Foreskin keratinocyte (primary cell): ENCODE measurements at places on chromosomes 5 and 9. TPM values are rescaled to one million over a fixed set of nuclear protein-coding genes. Genes with fewer than 3 reads are reported as not detected.

DNA sequence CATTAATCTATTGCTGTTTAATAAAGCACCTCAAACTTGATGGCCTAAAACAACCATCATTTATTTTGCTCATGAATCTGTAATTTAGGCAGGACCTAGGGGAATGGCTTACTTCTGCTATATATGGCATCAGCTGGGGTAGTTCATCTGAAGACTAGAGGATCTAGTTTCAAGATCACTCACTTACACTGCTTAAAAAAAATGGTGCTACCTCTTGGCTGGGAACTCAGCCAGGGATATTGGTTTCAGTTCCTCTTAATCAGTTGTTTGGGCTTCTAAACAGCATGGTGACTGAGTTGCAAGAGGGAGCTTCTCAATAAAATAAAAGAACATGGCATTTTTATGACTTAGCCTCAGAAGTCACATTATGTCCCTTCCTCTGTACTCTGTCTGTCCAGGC lies 142.0 kb downstream of the FAM114A2 start:
- DNase-seq: peak; percentile 14

GRCh38 chr5:130077007-130077406 lies 172.7 kb downstream of the CHSY3 start:
- DNase-seq: no peak

DNA sequence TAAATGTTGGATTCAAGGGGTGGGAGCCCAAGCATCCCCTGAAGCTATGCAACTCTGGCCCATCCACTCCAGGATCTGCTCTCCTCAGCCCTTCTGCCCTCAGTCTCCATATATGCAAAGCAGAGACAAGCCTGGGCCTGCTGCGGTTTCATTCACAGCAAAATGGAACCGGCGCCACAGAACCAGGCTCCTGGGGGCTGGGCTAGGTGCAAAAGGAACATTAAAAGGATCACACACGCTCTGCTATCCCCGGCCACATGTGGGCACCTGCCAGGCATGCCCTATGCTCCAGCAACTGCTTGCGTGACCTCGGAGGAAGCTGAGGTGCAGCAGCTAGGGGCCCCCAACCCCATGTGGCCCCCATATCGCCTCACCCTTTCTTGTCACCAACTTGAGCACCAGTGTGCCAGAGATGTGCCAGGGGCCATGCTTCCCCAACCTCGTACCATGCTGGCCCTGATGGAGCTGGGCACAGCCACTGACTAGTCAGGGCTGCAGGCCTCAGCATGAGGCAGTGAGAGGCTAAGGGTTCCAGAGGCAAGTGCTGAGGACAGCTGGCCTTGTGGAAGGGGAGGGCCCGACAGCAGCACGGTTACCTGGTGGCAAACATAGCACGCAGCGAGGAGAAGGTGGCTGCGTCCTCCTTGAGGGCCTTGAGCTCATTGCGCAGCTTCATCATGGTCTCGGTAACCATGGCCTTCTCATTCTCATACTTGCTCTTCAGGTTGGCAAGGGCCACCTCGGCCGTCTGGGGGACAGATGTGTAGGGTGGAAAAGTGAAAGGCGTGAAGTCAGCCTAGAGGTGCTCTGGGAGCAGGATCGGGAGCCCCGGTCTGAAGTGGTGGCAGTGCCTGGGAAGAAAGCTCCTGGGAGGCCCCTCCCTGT lies 47.2 kb downstream of the BICD2 start:
- DNase-seq: no peak

- no peak for DNase-seq
These were observed 369.8 kb downstream of the TMEM232 start for GRCh38 chr5:110356677-110357076.

DNA sequence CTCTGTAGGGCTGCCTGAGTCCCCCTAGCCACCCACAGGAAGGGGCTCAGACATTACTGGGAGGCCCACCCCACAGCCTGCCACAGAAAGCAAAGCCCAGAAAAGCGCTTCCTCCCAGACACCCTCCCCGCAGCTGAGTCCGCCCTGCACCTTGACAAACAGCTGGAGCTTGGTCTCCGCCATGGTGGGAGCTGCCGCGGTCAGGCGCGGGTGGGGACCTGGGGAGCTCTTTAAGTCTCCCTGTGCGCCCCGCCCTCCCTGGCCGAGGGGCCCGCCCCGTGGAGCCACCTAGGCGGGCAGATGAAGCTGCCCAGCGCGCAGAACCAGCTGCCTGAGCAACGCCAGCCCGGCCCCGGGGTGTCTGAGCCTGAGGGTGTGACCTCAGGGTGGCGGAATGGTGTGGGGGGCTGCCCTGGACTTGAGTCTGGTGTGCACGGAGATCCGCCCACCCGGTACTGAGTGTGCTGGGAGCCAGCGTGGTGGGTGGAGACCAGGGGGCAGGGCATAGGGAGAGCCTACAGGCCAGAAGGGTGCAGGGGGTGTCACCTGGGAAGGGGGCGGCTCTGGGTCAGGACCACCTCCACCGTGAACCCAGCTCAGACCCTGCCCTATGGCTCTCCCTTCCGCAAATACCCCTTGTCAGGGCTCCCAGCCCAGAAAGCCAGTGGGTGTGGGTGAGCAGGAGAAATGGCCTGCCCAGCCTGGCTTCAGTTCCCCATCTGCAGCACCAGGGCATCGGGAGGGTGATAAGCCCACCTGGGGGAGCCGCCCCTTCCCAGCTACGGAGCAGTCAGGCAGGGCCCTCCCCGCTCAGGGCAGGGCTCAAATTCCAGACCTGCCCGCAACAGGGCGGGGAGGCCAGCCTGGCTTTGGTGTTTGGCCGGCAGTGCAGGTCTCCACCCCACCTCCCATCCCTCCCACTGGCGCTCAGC lies at the start of gene CLIC3:
TSS of gene CLIC3 (minus strand) at position 208 of the 932 bp plus-strand sequence. CDS start at position 183, 25 bp downstream.
- DNase-seq: peak; percentile 20

- DNase-seq: peak; percentile 97
These were observed 313.8 kb downstream of the ENC1 start for GRCh38 chr5:74326571-74327338.

DNA sequence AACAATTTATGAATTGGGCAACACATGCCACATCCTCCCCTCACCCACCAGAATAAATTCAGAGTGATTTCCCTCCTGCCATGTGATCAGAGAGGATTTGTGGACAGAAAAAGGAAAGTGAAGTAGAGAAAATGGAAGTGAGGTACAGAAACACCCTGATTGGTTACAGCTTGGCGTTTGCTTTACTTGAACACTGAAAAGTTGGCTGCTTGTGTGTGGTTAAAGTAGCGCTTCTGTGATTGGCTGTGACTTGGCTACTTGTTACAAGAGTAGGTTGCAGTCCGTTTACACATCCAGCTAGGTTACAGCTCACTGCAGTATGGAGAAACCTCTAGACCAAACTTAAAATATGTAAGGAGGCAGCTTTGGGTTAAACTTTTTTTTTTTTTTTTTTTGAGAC lies 205.2 kb upstream of the ZNF608 start:
- no peak for DNase-seq

DNA sequence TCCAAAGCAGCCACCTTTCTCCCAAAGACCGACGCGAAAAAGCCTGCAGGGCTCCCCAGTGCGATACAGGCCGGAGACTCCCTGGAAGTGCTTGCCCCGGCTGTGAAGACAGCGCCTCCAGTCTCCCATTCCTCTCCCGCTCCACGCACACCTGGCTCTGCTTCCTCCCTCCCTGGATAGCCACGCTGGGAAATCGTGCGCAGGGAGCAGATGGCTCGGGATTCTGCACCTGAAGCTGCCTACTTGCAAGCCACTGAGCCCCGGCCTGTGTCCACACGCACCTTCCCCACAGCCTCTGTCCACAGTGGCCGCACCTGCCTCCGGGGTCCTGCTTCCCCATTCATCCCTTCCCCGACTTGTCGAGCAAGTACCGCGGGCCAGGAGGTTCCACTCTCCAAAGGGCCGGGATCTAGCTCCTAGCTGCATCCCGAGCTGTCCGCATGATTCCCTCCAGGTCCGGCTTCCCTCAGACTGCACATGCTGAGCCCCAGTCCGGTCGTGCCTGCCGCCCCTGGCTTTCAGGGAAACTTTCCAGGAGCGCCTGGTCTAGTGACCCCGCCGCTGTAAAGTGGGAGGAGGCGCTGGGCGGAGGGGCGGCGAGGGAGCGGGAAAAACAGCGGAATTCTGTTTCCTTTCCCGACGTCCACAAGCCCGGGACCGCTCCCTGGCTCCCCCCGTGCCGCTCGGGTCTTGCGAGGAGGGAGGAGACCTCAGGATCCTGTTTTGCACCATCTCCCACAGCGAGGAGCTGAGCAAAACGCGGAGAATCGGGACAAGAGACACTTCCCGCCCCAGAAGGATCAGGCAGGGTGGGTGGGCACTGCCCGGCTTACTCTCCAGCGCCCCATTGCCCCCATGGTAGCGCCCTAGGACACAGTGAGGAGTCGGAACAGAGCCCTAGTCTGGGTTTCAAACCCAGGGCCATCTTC lies 2.0 kb downstream of the SEMA6A start:
- DNase-seq: peak; percentile 34

DNA sequence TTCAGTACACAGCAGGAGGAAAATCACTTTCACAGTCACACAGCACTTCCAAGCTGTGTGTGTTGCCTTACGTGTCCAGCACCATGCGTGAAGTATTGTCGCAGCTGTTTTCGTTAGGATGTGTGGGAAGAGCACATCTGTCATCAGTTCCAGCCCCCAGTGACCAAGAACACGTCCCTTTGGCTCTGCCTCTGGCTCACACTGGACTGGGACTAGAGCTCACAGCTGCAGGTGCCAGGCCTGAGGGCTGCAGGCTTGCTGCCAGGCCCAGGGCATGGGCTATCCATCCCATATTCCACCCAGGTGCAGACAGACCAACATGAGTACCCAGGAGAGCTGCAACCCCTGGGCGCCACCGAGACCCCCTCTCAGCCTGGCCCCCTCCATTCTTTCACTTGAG lies 60.5 kb upstream of the ANKRD33B start:
- no peak for DNase-seq

DNA sequence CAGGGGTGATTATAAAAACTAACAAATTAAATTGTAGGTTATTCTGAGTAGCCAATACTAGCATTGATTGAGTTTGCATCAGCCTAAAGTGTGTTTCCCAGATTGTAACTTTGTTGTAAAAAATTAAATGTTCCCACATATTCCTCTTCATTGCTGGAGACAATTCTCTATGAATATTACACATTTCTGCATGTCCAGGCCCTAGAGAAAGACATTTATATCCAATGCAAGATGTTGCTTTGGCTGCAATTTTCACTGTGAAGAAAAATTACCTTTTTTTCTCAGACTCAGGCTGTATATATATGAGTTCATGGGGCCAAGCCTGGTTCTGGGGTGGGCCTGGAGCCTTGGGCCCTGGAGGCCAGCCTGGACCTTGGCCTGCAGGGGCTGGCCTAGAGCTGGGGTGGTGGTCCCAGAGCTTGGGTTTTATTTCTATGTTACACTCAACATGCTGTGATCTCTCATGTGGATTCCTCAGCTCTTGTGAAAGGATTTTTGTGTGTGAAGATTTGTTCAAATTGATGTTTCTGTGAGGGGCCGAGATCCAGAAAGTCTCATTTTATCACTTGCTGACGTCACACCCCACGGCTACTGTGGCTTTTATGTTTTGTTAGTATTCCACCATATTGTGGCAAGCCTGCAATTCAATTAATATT lies 232.5 kb downstream of the SPATA31A1 start:
- DNase-seq: no peak

DNA sequence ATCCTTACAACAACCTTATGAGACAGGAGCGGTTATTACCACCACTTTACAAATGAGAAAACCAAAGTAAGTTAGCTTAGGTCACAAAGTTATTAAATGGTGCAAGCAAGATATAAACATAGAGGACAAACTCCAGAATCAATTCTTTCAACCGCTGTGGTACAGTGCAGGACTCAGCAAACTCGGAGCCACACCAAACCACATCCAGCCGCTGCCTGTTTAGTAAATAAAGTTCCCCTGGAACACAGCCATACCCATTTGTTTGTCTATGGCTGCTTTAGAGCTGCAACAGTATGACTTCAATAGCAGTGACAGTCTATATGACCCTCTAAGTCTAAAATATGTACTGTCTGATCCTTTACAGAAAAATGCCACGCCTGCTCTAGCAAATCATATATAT lies 1567.2 kb upstream of the WWC1 start:
- no peak for DNase-seq

- DNase-seq: no peak
These were observed 12.6 kb downstream of the DNM1 start for GRCh38 chr9:128215491-128216409.

DNA sequence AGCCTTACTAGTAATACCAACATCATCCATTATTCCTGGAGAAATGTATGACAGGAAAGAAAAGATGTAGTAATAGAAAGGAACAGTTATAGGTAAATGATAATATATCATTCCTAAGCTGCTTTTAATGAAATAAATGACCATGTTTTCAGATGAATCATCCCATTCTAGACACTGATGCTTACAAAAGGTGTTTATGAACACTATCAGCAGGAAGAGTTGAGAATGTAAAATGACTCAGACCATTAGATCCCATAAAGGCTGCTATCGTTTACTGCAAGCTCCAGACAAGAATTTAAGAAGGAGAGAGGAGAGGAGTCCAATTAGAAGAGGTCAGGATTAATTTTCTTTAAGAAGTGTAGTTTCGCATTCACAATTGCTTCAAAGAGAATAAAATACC lies 1033.5 kb downstream of the EFNA5 start:
- peak; percentile 29 for DNase-seq

GRCh38 chr5:19977099-19977498 lies 10.9 kb downstream of the CDH18 start:
- DNase-seq: no peak

DNA sequence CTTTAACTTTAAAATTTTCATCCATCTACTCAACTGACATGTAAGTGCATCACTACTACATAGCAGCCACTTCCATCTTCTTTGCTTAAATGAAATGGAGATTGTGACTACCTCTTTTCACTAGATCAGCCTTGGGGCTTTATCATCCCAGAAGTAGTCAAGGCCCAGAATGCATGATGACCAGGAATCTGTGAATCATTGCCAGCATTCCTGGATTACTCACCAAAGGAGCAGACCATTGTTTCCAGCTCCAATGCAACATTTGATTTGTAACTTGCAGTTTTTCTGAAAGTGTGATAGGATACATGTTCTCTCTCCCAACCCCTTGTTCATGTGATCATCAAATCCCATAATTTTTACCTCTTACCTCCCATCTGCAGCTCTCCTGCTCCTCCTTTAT lies 65.1 kb downstream of the PLPPR1 start:
- DNase-seq: peak; percentile 2

DNA sequence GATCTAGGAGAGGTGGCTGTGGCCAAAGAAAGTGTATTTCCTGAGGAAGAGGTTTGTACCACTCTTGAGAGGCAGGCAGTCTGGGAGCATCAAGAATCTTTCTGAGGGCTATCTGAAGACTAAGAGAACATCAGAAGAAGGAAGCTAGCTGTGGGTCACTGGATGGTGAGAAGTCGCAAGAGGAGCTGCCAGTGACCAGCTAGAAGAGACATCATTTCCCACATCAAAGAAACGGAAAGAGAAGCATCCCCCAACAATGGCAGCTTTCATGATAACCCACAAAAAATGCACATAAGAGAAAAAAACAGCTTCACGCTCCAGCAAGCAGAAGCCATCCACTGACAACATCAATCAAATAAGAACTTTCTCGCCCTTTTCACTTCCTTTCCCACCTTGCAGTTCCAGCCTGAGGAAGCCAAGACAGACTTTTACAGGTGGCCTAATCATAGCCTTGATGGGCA lies 25.0 kb upstream of the CEP78 start:
- DNase-seq: no peak

- no peak for DNase-seq
These were observed 266.6 kb upstream of the DAP start for GRCh38 chr5:11027660-11028059.

- DNase-seq: no peak
These were observed 33.5 kb downstream of the STRBP start for GRCh38 chr9:123234853-123235252.

Gene SLC25A48
- not detected in 2 replicates for total RNA-seq

Gene TUSC1
- total RNA-seq: 10.6 and 12.0 TPM in 2 replicates

Gene PCDHGB4
- 0.32 and 1.4 TPM in 2 replicates for total RNA-seq

Gene MOB3B
- 27.7 and 35.0 TPM in 2 replicates for total RNA-seq

Gene CYSRT1
- 0.92 and 1.2 TPM in 2 replicates for total RNA-seq

Gene ARID3C
- 0.07 and 0.17 TPM in 2 replicates for total RNA-seq

Gene CCL19
- not detected in 2 replicates for total RNA-seq
